ENCODE measurements at places on chromosomes 12 and 14.

GRCh38 chr12:114506651-114507050, 100.7 kb upstream of the TBX5 start:
- DNase-seq: no peak

DNA sequence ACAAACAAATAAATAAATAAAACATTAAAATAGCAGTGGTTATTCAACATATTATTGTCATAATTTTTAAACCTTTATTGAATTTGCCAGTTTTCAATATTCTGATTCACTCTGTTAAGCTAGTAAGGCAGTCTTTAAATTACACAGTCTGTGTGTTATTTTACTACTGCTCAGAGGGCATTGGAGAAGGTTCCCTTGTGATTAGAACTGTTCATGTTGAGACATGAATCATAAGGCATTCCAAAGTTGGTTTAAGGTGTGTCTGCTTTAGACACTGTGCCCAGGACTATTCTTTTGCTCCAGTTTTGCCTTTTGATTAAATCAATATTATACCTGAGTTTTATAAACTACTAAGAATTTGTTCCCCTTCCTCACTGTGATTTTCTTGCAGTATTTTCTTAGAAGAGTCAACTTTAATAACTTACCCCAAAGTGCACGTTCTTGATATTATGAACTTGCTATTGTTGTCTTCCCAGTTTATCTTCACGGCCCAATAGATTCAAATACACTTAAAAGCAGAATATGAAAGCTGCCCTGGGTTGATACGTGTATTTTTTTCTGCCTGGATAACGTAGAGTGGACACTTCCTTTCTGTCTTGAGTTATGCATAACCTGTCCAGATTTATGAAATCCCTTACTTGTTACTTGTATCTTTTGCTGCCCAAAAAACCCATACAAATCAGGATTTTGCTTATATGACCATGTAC, 105.3 kb upstream of the BCAT1 start:
- DNase-seq: no peak

GRCh38 chr14:91368776-91369416, 48.7 kb downstream of the CCDC88C start:
- no peak for DNase-seq

DNA sequence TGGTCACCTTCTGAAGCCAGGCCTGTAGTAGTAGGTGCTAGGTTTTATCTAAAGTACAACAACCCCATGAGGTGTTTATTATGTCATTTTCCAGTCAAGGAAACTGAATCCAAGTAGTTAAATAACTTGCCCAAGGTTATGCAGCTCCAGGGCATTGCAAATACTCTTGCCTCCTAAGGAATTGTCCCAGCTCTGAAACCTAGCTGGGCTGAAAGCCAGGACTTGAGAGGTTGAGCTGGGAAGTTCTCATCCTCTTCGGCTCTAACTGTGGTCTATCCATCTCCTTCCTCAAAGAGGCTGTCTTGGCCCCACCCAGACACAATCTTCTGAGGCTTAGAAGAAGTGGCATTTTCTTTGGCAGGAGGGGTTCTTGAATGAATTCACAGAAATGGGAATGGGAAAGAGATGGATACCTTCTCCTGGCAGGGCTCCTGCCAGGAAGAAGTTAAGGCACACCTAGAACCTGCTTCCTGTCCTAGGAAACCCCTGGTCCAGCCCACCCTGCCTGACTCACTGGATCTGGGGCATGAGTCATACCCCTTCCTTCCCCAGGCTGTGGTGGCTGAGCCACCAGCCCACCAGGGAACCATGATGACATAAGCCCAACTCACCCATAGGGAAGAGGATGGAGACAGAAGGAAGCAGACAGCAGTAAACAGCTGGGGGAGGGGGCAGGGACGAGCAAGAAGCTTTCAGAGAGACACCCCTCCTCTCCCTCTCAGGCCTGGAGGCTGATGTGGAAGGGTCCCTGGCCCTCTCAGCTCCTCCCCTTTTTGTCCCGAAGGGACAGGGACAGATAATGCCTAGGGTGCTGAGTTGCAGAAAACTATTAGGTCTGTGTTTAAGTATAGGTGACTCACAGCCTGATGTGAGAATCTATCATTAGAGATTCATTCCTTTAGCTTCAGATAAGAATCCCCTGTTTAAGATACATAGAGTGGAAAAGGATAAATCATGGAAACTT, 2.1 kb upstream of the PLEK2 start:
- DNase-seq: no peak

GRCh38 chr14:28468191-28469151, 298.1 kb upstream of the FOXG1 start:
- no peak for DNase-seq

DNA sequence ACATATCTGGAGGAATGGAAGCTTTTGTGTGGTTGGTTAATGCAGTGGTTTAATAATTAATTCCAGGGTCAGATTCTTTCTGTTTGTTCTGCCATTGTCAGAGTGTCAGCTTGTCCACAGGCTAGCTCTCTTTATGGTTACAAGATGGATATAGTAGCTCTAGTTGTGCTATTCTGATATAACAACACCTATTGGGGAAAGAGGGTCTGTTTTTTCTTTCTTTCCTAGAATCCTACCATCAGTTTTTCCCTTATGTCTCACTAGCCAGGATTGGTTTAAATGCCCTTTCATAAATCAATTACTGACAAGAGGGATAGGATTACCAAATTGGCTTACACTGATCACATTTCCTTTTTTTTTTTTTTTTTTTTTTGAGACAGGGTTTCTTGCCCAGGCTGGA, 27.8 kb downstream of the CNOT2 start:
- DNase-seq: no peak

DNA sequence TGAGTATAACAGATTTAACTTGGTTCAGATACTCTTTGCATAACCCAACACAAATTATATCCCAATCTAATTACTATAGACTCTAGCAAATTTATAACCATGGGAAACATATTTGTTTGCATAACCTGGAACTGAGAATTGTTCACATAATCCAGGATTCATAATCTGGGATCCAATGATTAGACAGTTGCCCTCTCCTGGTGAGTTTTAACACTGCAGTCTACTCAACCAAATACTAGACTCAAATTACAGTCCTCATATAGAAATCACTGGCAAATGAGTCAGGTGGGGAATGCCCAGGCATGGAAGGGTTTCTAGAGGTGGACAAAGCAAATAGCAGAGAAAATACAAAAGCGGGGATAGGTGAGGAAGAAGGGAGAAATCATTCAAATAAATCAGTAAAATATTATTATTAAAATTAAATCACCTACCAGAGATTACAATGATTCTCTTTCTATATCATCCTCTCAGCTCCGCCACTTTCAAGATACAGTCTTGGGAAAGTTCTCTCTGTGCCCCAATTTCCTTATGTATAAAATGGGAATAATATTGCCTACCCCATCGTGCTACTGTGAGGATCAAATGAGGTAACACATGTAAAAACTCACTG, 9.4 kb downstream of the GCH1 start:
- no peak for DNase-seq

DNA sequence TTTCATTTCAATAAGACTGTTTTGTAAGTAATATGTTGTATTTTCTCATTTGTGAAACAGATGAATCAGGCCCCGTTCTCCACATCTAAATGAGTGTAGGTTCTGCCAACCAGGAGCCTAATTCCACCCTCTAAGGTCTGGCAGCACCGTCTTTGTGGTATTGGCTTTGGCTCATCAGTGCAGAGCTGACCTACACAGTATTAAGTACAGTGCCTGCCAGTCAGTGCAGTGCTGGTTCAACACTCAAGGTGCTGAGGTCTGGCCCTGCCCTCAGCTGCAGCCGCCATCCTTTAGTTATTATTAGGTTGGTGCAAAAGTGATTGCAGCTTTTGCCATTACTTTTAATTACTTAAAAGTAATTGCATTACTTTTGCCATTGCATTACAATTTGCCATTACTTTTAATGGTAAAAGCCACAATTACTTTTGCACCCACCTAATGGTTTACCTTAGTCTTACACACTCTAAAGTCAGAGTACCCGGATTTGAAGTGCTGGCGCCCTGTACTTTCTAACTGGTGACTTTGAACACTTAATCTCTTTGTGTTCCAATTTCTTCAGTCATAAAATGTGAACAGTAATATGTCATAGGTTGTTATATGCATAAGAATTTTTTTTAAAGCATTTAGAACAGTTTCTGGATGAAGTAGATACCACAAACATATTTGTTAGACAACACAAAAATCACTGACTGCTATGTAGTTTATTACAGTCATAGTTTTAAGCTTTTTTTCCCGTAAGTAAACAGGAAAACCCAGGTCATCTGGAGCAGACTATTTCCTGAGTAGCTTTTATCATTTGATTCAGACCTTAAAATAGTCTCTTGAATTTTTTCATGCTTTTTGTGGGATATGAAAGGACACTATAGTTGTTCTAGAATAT, 99.5 kb downstream of the SYNE2 start:
- DNase-seq: no peak

GRCh38 chr14:24513009-24513408, 4.9 kb upstream of the CMA1 start:
- no peak for DNase-seq

All from activated T-helper 1 cell treated with anti-CD3 and anti-CD28 coated beads, Interleukin-2, amount 50 U/mL, for 16 hours (primary cell).